ENCODE measurements at places on chromosomes 3 and 15.
A peak's percentile ranks its signal among the peaks of the same experiment; 100 is the strongest.

DNA sequence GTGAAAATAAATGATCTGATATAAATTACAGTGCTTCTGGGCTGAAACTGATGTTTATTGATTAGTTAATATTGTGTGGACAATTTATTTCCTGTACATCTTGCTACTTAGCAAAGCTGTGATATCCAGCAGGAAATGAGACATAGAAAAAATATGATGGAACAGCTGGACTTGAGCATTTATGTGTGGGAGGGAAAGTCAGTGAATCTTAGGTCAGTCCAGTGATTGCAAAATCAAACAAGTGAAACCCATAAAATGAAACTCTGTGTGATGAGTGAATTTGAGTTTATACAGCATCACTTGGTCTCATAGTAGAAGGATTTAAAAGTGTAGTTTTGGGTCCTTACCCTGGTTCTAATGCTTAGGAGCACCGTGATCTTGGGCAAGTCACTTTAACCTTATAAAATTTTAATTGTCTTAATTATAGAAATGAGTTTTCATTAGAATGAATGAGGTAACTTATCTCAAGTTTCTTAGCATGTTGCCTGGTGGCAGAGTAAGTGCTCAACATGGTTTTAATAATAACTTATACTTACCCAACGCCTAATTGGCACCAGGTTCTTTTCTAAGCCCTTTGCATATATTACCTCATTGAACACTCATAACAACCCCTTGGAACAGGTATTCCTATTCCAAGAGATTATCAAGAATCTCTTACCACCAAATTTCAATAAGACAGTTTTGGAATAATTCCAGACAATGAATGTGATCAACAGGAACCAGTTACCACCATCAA is 194.6 kb downstream of the ADAMTSL3 start:
- no peak for DNase-seq

GRCh38 chr3:59612444-59612715 is 562.6 kb upstream of the CFAP20DC start:
- DNase-seq = no peak

DNA sequence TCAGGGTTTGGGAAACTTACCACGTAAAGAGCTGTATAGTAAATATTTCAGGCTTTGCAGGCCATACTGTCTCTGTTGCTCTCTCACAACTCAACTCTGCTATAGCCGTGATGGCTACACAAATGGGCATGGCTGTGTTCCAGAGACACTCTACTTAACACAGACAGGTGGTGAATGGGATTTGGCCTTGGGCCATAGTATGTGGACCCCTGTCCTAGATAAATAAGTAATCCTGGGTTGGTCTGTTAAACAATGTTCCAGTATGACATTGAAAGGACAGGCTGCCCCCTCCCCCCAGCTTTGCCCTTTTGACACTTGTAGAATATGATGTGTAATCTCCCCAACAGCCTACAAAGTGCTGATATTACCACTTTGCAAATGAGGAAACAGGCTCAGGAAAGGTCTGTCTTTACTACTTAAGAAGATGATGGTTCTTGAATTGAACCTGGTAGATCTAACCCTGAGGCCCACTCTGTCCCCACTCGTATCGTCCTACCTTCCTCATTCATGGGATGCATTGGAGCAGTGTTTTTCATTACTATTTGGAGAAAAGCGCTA is 38.4 kb downstream of the SLCO3A1 start:
- peak; percentile 69 for DNase-seq

GRCh38 chr3:59049671-59050331 is at the start of gene CFAP20DC:
CFAP20DC (minus strand) TSS chr3:59050025; CDS start chr3:59049631, 394 bp downstream.
- peak; percentile 91 for DNase-seq

GRCh38 chr3:176692199-176692965 is 504.9 kb downstream of the TBL1XR1 start:
- DNase-seq = no peak

GRCh38 chr3:55543181-55543614 is 56.1 kb upstream of the WNT5A start:
- DNase-seq = no peak

DNA sequence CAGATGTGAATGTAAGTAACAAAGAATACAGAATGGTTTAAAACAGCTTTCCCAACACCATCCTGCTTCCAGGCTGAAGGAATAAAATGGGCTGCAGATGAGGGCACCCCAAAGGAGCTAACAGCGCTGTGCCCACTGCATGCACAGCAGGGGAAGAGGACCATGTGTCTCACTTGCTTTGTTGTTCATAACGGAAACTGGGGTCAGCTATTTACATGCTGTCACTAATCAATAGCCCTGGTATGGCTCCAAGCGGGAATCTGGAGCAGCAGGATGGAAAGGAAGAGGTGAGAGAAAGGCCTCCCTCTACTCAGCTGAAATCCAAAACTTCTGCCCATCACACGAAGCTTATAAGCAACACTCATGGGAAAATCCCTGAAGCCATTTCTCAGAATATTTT is 67.4 kb downstream of the TBC1D2B start:
- DNase-seq = no peak

GRCh38 chr3:46661776-46662766 is 31.4 kb downstream of the ALS2CL start:
- DNase-seq = no peak

- DNase-seq = no peak
Observed at GRCh38 chr3:66588340-66588847, 87.6 kb upstream of the LRIG1 start.

DNA sequence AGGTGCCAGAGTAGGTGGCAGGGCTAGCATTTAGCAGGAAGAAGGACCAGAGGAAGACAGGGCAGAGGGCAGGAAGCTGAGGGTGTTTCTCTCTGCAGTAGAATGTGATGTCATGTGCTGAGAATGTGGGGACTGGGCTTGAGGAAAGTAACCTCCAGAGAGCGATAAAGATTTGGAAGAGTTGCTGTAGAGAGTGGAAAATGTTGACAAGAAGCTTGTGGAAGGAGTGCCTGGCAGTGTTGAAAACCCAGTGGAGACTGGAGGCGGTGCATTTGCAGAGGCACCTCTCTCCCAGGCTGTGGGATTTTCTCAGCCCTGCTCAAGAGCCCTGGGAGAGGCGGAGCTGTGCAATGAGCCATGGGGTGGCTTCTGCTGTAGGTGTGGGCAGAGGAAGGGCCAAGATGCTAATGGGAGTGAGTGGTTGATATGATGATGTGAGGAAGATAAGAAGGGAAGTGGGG is 54.8 kb downstream of the MESD start:
- DNase-seq = no peak

GRCh38 chr3:126431103-126431534 is 36.4 kb downstream of the CFAP100 start:
- DNase-seq = no peak

DNA sequence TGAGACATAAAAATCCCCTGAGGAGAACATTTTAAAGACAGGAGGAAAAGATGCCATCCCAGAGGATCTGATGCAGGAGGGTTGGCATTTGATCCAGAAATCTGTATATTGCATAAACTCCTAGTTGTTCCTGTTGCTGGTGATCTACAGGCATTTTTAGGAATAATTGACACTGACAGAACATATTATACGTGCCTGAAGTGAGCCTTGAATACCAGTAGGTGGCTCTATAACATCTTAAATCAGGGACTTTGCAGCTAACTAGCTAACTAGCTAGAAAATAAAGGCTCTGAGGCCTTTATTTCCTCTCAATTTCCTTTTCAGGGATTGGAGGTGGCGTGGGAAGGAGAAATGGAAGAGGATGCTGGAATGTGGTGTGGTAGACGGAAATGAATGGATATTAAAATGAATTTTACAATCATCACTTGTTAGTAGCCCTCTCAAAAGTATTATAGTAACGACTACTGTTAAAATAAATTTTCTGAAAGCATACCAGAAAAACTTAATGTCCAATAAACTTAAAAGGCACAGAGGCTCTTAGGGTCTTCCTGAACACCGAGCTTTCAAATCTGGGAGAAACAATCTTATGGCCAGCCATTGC is 73.8 kb upstream of the ZBED2 start:
- peak; percentile 35 for DNase-seq

- DNase-seq = no peak
Observed at GRCh38 chr3:111244760-111245159, 173.1 kb downstream of the NECTIN3 start.

DNA sequence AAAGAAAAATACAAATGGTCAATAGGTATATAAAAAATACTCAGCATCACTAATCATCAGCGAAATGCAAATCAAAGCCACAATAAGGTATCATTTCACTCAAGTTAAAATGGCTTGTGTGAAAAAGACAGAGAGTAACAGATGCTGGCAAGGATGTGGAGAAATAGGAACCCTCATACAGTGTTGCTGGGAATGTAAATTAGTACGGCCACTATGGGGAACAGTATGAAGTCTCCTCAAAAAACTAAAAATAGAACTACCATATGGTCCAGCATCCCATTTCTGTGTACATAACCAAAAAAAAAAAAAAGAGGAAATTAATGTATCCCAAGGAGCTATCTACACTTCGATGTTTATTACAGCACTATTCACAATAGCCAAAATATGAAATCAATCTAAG is 98.1 kb upstream of the TGFBR2 start:
- no peak for DNase-seq

DNA sequence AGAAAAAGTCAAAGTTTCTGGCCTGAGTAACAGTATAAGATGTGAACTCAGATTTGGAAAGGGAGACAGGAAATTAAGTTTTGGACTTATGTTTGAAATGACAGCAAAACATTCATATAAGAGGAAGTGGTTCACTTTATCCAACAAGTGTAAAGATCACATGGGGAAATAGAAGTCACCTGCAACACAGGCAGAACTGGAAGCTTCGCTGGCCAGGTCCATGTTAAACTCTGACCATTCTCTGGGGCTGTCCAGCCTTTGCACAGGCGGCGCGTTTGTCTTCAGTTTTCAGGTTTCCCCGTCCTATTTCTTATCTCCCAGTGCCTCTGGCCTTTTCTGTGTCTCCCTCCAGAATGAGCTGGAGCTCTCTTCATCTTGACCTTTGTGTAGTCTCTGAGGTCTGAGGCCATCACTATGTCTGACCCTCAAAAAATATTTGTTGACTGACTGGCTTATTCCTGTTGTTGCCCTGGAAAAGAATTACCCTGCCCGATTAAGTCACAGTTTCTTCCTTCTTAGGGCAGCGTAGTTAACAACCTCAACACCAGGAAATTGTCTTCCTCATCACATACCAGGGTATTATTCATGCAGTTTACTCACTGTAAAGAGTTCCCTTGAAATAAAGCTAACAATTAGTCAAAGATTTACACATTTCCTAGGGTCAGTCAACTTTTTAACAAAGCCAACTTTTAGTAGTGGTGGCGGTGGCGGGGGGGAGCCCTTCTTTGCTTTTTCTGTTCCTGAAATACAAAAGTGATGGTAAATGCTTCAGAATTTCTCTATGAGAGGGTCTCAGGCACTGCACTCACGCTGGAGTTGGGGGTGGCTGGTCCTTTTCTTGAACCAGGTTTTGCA is 959 bp upstream of the RASA2 start:
- DNase-seq = no peak

GRCh38 chr3:15271785-15272381 is 60.5 kb downstream of the SH3BP5 start:
- no peak for DNase-seq

DNA sequence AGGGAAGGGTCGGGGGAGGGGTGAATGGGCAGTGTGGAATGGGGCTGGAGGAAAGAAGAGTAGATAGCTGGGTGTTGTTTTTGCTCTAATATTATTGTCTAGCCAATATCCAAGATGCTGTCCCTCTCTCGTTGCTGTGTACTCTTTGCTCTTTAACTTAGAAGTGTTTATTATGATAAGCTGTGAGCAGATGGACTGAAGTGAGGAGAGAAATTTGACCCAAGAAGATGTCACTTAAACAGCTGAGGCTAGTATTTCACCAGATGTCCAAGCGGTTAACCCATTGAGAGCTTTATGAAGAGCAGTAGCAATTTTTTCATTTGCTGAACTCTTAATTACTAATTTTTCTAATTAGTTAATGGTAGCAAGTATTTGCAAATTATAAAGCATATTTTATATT is 212.2 kb upstream of the TP63 start:
- DNase-seq = peak; percentile 3

GRCh38 chr15:88252441-88252840 is 4.1 kb downstream of the NTRK3 start:
- DNase-seq = no peak

DNA sequence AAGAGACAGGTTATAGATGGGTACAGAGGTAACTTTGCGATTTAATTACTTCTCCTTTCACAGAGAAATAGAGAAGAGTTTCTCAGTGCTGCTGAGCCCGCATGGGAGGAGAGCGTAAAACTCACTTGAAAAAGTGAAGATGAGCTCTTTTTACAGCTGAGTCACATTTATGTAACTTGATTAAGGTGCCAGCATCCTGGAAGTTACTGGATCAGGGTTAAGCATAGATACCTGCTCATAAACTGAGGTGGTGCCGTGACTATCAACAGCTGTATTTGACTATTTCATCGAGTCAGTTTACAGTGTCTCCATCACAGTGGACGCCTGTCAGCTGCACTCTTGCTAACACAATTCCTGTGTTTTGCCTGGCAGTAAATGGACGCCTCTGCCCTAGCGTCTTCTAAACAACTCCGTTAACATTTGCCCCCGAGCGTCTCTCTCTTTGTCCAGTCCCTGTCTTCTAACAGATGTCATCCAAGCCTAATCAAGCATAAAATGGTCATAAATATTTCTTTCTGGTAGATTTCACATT is 414.6 kb downstream of the FOXP1 start:
- no peak for DNase-seq

DNA sequence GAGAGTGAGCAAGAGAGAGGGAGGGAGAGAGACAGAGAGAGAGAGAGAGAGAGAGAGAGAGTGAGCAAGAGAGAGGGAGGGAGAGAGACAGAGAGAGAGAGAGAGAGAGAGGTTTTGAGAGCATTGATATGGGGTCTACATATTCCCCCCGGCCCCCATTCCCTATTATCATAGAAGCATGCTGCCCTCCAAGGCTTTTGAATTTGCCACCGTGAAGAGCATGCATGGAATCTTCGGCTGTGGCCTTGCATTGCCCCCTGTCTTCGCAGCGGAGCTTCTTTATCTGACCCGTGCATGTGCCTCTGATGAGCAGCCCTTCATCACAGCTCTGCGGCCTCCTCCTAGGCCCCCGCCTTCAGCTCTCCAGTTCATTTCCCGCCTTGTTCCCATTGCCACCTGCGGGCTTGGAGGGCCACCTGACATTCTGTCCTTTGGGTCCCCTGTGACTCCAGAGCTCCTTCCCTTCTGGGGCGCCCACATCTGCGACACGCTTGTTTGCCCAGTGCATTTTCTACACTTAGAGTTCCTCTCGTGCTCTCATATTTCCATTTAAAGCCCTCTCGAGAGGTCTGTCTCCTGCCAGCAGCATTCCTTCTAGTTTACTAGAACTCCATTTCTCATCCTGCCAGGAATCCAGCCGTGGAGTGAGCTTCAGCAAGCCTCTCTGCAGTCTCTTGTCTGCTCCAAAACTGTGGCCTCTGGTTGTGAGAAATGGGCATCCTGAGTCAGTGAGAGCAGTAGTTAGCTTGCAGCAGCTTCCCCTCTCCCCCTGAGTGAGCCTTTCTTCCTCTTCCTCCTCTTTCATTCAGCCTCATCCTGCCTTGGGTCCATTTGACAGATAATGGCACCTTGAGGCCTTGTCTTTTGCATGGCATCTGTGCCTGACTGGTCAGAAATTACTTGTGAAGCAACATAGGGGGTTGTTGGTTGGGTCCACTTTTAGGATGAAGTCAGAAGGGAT is 25.3 kb downstream of the LPP start:
- peak; percentile 56 for DNase-seq

GRCh38 chr3:119924111-119925094 is 142.5 kb downstream of the NR1I2 start:
- no peak for DNase-seq

GRCh38 chr15:35756623-35757022 is 210.7 kb upstream of the DPH6 start:
- DNase-seq = no peak

Data from NCI-H1092 (cell line).